ENCODE measurements at places on chromosomes 6 and 20.

- no peak for DNase-seq
Observed at GRCh38 chr20:37243937-37244571, 17.6 kb downstream of the GHRH start.

DNA sequence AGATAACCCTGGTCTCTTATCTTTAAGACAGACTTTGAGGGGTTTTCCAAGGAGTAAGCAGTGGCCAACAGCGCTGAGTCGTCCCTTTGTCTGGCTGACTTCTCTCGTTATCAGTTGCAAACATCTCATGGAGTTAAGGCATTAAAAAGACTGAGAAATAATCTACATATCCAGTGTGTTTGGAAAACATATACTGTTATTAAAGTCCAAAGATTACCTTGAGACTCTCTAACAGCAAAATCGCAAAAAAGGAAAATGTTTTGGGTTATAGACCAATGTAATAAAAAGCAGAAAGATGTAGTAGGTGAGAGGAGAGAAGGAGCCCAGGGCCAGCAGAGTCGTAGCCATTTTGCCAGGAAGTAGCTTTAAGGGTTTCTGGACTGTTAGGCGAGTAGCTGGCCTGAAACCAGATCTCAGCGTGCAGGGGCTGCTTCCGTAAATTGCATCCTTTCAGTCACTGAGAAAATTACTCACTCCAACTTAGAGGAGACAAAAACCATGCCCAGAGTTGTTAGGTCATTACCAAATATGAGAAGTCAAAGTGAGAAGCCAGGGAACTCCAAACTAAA is 24.6 kb downstream of the MYLK4 start:
- DNase-seq: no peak

GRCh38 chr6:148556410-148556809 is 190.4 kb upstream of the UST start:
- no peak for DNase-seq

GRCh38 chr20:1619861-1620444 is at the start of gene SIRPB1:
TSS of gene SIRPB1 (minus strand) at chr20:1620009. CDS start at chr20:1619944, 65 bp downstream.
- no peak for DNase-seq

GRCh38 chr6:110575925-110576463 is 99.6 kb upstream of the SLC22A16 start:
- no peak for DNase-seq

DNA sequence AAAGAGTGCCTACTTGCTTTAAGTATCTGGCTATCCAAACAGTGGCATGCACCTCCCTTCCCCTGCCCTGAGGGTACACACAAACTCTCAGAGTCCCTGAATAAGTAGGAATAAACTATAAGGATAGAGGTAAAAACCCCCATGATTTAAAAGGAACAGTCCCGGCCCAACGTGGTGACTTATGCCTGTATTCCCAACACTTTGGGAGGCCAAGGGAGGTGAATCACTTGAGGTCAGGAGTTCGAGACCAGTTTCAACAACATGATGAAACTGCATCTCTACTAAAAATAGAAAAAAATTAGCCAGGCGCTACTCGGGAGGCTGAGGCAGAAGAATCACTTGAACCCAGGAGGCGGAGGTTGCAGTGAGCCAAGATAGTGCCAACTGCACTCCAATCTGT is 22.2 kb downstream of the SAMHD1 start:
- DNase-seq: no peak

DNA sequence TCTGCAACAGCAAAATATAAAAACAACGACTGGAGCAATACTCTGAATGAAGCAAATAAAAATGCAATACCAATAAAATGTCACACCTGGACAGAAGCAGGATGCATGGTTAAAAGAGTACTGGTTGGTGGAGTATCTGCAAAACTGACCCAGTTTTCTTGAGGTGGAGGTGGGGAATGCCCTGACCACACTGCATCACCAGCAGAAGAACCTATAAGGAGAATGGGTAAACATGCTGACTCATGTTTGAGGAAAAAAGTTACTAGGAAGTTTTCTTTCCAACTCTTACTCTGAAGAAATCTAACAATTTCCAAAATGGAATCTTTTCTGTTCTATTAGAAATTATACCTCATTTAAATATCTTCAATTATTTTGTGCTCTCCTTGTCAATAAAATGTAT is 43.6 kb downstream of the REPS1 start:
- DNase-seq: peak; percentile 13

GRCh38 chr6:139452148-139452876 is 77.9 kb upstream of the CITED2 start:
- no peak for DNase-seq

GRCh38 chr6:47308552-47309290 is 984 bp downstream of the TNFRSF21 start:
- no peak for DNase-seq

- no peak for DNase-seq
Observed at GRCh38 chr20:21303872-21304586, 898 bp downstream of the XRN2 start.

DNA sequence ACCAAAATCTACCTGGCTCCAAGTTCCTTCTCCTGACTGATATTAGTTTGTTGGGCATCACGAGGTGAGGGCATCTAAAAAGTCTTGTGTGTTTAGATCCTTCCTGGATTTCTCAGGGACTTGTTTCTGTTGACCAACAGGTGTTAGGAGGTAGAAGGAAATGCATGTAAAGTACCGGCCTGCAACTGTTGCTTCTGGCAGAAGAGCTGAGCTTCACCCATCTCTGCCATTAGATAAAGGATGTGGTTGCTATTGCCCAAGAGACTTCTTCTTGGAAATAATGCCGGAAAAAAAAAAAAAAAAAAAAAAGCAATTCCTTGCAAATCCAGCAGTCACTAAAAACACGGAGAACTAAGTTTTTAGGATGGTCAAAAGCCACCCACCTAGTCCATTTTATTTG is 303.1 kb downstream of the CDH26 start:
- DNase-seq: no peak

DNA sequence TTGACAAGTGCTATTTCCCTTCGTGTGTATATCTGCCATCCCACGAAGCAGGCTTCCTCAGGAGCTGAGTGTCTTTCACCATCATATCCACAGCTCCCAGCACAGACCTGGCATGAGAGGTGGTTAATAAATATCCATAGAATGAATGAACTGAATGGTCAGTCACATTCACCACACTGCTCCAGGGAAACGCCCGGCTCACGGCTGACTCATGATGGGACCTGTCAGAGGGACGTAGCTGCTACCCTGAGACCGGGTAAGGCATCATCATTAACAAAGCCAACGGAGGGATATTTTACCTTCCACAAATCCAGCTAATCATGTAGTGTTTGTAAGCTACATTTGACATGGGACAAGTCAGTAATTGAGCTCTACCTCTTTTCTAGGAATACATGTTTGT is 12.5 kb downstream of the AGPAT4 start:
- no peak for DNase-seq

DNA sequence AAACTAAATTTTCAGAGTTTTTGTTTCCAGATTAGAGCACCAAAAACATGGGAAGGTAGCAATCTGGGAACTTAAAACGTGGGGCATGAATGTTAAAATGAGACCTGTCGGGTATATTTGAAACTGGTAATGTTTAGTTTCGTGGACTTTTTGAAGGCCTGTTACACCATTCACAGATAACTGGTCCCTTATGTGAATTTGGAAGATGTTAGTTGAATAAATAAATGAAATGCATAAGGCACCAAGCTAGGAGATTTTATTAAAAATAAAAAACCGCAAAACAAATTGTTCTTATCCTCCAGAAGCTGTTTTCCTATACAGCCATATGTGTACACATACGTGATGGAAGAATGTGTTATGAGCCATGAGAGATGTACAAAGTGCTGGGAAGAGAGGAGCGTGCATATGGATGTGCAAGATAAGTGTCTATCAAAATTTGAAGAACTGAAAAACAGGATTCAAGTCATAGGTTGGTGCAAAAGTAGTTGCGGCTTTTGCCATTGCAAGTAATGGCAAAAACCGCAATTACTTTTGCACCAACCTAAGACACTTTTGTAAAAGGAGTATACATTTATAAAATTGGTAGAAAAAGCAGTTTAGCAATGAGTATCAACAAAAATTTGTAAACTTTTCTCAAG is 700 bp upstream of the MCUR1 start:
- DNase-seq: no peak

- no peak for DNase-seq
Observed at GRCh38 chr20:13874394-13875157, 89.7 kb downstream of the NDUFAF5 start.

GRCh38 chr20:49471397-49471796 is 11.1 kb downstream of the KCNB1 start:
- no peak for DNase-seq

DNA sequence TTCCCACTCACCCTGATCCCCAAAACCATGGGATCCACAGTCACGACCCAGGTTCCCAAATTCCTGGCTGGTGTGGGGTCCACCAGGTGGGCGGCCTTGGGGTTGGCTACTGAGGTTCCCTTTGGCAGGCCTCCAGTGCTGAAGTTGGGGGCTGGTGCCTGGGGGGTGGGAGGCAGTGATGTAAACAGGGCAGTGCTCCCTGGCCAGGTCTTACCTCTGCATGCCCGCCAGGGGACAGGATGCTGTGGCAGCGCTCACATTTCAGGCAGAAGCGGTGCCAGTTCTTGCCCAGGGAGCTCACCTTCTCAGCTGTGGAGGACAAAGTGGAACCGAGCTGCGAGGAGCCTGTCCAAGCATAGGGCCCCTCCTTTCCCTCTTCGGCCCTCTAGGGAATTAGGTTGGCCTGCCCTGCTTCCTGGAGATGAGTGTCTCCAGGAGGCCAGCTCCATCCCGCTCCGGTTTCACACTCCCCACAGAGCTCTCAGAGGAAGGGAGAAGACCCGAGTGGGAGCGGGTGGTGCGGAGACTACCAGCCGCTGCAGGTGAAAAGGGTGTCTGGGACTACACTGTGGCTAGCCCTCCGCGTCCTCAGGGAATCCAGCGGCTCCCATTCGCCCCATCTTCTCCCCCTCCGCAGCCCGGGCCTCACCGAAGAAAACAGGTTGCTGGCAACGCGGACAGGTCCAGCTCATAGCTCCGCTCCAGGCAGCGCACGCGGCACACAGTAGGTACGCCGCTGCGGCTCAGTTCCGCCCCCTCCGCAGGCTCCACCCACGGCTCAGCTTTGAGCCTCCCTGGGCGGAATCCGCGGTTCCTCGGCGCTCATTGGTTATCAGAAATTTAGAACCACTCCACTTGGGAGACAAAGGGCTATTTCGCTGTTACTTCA is at the start of gene CRIP3:
Gene CRIP3 (minus strand): TSS at position 726 of the 889 bp plus-strand sequence. CDS start 34 bp downstream, at position 692.
- DNase-seq: peak; percentile 46

DNA sequence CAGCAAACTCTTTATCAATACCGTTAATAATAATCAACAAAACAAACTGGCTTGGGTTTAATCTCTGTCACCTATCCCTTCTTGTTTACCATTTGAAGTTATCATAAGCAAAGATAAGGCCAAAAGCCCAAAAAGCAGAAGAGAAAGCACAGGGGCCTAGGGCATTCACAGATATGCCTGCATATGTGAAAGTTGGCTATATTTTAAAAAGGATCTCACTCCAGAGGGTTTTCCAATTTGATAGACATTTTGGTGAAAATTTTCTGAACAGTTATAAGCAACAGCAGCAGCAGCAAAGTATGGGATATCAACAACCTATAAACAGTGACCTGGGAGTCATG is 101.1 kb downstream of the ATXN1 start:
- DNase-seq: no peak

DNA sequence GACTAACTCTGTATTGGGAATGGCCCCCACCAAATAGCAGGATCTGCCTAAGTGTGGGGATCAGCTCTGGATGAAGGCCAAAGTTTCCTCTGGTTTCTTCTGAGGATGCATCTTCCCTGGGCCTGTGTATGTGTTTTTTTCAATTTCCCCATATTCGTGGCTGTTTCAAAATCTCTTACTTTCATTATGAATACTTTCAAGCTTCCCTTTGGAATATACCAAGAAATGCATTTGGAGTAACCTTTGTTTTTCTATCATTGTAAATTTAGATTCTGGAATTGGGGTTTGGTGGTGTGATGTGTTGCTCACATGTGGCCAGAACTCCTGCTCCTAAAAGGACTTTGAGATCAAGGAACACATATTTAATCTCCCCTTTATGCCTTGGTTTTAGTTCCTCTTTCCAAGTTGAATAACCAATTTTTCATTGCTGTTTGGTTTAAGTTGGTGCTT is 8.4 kb downstream of the ENTPD6 start:
- DNase-seq: no peak

DNA sequence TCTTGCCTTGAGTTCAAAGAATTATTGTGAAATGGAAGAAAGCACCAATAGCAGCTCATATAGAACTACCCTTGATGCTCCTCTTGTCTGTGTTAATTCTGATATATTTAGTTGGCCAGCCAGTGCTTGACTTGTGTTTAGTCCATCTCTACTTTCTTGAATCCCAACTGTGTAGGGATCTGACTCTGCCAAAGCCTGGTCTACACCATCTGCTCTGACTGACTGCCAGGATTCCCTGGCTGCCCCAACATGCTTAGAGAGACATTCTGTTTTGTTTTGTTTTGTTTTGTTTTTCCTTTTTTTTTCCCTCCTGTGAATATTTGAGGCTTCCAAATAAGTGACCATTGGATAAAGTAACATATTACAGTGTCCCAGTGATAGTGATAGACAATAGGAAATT is 953.7 kb upstream of the MANEA start:
- no peak for DNase-seq

- DNase-seq: no peak
Observed at GRCh38 chr6:150420926-150421325, 52.1 kb downstream of the IYD start.

GRCh38 chr6:3162067-3162497 is 4.7 kb upstream of the TUBB2A start:
- no peak for DNase-seq

Measured in stimulated activated CD4-positive, alpha-beta T cell treated with anti-CD3 and anti-CD28 coated beads, Interleukin-4, amount 100 ng/mL, for 4 hours (primary cell).